Mesenchymal stem cell (in vitro differentiated cells and primary cell): ENCODE measurements at places on chromosomes 12 and 14.

- peak; percentile 41 for DNase-seq
Measured at GRCh38 chr12:57737467-57738460, 778 bp downstream of the AGAP2 start.

DNA sequence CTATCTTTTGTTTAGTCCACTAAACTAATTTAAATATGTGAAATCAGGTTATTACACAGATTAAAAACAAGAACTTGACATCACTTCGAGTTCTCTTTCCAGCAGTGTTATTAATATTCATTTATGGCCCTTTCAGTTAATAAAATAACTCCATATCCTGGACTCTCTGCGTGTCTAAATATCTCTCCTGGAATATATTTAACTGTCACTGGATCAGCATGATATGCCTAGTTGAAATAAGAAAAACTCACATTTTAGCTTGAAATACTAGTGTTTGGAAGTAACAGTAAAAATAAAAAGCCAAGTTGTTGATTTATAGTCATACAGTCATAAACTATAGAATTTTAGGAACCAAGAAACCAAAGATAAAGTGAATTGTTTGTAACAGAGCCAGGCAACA lies 45.6 kb downstream of the ABCC9 start:
- DNase-seq, result no peak

- DNase-seq, result no peak
Measured at GRCh38 chr14:24309538-24310264, at the start of gene LTB4R2. LTB4R2 (plus strand) TSS chr14:24310140; CDS start chr14:24310665, 525 bp downstream.

DNA sequence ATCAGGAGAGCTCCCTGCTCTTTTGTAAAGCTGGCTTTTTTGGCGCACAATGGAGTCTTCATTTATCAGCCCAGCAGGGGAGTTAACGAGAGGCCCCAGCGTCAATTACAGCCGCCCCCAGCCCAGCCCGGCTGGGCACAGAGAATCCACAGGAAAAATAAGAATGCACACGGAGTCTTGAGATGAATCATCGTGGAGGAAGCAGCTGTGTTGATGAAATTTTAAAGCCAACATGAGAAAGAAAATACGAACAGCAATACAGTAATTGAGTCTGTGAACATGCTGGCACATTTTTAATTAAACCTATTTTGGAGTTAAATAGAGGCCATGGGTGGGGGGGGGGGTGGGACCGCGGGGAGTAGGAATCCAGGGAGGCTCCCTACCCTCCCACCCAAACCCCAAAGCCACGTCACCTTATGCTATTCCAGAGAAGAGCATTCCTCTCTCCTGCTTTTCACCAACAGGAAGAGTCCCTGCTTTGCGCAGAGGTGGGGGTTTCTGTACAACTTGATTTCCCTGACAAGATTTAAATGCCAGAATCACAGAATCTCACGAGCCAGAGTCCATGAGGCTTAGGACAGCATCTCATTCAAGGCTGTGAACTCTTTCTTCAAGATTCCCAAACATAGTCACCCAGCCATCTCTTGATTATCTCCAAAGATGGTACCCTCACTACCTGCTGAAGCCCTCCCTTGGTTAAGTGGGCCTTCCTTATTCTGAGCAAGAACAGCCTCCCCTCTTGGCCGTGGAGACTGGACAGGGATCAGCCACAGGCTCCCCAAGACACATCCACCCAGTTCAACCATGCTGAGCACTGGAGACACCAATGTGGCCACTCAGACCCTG lies 50.3 kb downstream of the CCNK start:
- DNase-seq, result peak; percentile 42

DNA sequence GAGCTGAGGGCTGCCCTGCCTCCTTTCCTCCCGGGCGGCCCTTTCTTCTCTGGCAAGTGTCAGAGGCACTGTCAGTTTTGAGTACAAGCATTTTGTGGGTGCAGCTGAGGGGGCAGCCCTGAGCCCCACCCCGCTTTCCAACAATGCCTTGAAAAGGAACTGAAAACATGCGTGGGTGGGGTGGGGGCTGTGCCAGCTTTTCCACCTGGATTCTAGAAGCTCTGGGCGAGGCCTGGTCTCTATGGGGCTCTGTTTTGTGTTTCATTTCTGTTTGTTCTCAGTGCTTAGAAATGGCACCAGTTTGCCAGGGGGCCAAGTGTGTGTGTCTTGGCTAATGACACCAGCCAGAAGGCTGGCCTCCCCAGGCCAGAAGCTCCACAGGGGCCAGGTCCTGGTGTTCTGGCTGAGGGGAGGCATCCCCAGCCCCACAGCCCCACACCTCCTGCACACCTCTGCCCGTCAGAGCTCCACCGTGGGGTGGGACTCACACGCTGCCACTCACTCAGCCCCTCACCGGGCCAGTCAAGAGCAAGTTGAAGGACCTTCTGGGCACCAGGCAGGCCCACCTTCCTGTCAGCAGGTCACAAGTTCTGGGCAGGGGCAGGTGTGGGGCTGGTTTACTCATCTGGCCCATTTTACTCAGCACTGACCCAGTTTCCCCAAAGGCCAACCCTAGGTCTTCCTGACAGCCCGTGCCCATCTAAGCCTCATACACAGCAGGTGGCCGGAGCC lies 155.1 kb downstream of the CALM1 start:
- DNase-seq, result no peak

DNA sequence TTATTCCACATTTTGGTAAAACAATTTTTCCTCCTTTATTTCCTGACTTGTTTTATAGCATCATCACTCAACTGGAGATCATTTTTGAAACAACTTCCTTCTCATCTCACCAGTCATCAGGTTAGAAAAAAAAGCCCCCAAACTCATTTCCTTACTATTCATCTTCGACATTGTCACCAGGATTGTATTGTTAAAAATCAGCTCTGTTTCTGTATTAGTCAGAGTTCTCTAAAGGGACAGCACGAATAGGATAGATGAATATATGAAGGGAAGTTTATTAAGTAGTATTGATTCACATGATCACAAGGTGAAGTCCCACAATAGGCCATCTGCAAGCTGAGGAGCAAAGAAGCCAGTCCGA lies 392.6 kb downstream of the FUT8 start:
- DNase-seq, result no peak

DNA sequence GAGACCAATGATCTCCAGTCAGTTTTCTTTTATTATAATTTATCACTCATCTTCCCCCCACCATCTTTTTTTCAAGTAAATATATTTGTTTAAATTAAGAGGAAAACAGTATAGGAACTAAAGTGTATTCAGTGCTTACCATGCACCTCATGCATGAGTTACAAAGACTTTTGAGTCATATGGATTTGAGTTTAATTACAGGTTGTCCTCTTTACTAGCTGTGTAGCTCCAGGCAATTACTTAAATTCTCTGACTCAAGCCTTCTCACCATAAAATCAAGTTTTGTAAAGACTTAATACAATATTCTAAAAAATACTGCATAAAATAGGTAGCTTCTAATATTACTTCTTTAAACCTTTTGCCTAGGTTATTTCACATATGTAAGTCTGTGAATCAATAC lies 251.3 kb downstream of the SLC16A7 start:
- no peak for DNase-seq

- no peak for DNase-seq
Measured at GRCh38 chr12:104313568-104314241, 10.2 kb downstream of the EID3 start.
